MG63 (cell line): ENCODE measurements at places on chromosomes 4 and X.
A peak's percentile ranks its signal among the peaks of the same experiment; 100 is the strongest.

GRCh38 chr4:1500966-1501753 lies 94.9 kb upstream of the NKX1-1 start:
- DNase-seq = no peak

GRCh38 chr4:56387023-56388001 lies at the start of gene AASDH:
AASDH (minus strand) TSS chr4:56387491; CDS start chr4:56384299, 3,192 bp downstream.
- DNase-seq = peak; percentile 88

DNA sequence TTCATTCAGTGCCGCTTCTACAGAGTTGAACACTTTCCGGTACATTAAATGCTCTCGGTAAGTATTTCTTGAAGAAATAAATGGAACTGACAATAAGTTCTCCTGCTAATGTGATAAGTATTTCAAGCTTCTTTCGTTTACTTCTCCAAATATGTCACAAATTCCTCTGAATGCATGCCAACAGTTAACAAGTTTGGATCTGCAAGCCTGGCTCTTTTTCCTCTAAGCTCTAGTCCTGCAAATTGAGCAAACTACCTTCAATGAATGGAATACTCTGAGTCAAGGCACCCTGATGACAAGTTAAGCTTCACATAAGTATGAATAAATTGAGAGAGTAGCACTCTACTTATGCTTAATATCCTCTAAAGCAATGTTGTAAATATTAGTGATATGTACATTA lies 403.6 kb downstream of the PDGFC start:
- DNase-seq = no peak

GRCh38 chr4:40980318-40980883 lies 230.6 kb downstream of the NSUN7 start:
- no peak for DNase-seq

GRCh38 chr4:5157791-5158770 lies 106.8 kb downstream of the STK32B start:
- DNase-seq = no peak

GRCh38 chrX:103503163-103503852 lies 16.0 kb downstream of the RAB40A start:
- DNase-seq = no peak

GRCh38 chrX:133726211-133726630 lies 259.2 kb downstream of the GPC3 start:
- peak; percentile 52 for DNase-seq
